KBM-7 (cell line): ENCODE measurements at places on chromosomes 6 and 20.

- DNase-seq = no peak
These were observed 9.5 kb downstream of the RPL10A start for GRCh38 chr6:35477551-35478179.

GRCh38 chr6:115668211-115668610, 392.5 kb downstream of the FRK start:
- no peak for DNase-seq

- DNase-seq = no peak
These were observed 221.8 kb downstream of the KIF16B start for GRCh38 chr20:16351415-16351814.

DNA sequence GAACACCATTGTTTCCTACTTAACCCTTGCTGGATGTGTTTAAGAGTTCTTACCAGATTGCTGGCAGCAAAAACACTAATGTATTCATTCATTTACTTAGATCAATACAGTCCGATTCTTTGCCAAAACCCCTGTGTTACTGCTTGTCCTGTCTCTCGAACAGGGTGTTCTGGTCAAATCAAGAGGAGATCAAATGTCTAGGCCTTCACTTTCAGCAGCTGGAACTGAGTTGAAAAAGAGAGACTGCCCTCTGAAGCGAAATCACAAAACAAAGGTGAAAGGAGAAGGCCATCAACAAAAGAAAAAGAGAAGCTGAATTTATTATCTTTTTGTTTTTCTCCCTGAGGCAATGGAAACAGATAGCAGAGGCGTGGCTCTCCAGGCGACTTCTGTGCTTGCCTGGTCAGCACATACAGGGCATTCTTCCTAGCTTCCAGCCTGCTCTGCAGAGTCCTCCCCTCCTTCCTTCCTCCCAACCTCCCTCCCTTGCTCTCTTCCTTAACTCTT, 44.1 kb upstream of the GCM1 start:
- no peak for DNase-seq

GRCh38 chr6:79604583-79605037, 26.5 kb upstream of the SH3BGRL2 start:
- DNase-seq = no peak

- DNase-seq = no peak
These were observed 91.3 kb downstream of the GRIK2 start for GRCh38 chr6:101484781-101485180.

DNA sequence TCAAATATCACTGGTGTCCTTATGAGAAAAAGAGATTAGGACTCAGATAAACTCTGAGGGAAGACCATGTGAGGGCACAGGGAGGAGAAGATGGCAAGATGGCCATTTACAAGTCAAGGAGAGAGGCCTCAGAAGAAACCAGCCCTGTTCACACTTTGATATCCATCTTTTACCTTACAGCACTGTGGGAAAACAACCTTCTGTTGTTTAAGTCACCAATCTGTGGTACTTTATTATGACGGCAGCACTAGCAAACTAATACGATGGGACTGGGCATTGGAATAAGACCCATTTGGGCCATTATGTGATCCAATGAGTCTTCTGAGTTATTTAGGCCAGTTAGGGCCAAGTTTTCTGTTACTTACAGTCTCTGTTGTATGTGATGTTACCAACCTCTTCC, 26.4 kb upstream of the CD2AP start:
- DNase-seq = no peak

DNA sequence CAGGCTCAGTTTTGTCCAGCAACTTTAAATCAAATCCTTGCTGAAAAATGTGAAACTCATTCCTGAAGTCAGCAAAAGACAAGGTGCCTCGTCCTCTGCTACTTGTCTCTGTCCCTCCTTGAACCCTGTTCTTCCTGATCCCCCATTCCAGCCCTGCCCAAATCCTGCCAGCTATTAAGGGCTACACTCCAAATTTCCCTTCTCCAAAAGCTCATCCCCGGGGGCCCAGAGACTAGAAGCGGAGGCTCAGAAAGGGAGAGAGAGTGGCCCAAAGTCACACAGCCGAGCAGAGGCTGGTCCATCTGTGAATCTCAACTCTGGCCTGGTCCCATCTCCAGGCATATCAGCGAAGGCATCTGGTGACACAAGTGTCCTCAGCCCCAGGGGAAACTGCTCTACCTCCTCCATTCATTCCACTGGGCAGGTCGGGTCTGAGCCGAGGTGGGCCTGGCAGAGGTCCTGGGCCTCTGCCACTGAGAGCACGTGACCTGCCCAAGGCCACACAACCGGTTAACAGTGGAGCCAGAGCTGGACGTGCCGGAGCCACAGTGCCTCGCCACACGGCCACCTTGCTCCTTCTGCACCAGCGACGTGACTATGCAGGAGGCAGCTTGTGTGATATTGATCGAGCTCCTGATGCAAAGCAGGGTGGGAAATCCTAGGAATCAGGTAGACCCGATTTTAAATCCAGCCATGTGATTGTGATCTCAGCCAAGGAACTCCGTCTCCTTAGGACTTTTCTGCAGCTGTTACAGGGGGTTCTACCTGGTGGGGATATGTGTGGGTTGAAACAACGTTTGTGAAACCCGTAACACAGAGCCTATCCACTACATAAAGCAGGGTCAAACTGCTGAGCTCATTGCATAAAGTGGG, 28.6 kb downstream of the NOL4L start:
- DNase-seq = no peak

- DNase-seq = no peak
These were observed 31.0 kb downstream of the IRF4 start for GRCh38 chr6:422433-423054.

DNA sequence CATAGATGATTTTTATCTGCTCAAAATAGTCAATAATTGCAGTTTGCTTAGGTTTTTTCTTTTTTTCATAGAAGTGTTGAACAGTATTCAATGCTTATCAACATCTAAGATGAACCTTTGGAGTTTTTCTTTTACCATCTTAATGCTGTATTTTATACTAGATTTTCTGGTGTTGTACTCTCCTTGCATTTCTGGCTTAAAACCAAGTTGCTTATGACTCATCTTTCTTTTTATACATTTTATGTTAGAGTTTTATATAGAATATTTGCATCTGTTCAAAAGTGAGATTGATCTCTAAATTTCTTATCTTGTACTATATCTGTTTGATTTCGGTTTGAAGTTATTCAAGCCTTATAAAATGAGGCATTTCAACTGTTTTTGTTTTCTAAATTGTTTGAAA, 232.5 kb downstream of the RFPL4B start:
- no peak for DNase-seq

GRCh38 chr20:48657426-48658197, 170.2 kb downstream of the PREX1 start:
- peak; percentile 87 for DNase-seq

GRCh38 chr6:136093835-136094234, 156.3 kb downstream of the MTFR2 start:
- no peak for DNase-seq

- no peak for DNase-seq
These were observed 208.1 kb upstream of the CDYL start for GRCh38 chr6:4568138-4568537.

GRCh38 chr6:142304241-142304640, 2.4 kb downstream of the ADGRG6 start:
- no peak for DNase-seq

- no peak for DNase-seq
These were observed 59.7 kb downstream of the RBM38 start for GRCh38 chr20:57450931-57451330.

DNA sequence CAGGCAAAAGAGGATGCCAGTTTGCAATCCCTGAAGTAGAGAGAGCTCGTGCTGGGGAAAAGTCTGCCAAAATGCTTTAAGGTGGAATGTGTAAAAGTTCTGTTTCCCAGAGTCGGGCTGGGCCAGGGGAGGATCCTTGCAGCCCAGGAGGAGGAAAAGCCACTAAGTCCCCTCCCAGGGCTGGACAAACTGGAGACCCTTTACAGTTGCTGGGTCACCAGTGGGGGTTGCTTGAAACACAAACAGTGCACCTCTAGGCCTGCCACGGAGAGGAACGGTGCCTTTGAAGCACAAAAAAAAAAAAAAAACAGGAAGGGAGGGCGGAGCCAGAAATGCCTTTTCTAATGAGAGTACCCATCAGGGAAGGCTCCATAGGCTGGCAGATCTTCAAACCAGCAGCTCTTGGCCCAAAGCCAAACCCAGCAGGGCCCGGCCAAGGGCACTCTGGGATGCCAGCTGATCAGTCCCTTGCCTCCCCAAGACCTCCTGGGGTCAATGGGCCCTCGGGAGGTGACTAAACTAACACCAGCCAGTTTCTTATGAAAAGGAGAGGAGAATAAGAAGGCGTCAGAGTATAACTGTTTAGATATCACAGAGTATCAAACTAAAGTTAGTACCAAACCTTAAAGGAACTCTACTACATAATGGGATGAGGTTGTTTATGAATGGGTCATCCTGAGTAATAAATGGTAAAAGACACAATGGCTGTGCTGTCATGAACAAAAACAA, 23.7 kb downstream of the HLA-A start:
- peak; percentile 87 for DNase-seq

GRCh38 chr6:4470698-4471210, 305.4 kb upstream of the CDYL start:
- DNase-seq = no peak

- peak; percentile 37 for DNase-seq
These were observed 152.4 kb upstream of the SNX9 start for GRCh38 chr6:157670466-157671186.

DNA sequence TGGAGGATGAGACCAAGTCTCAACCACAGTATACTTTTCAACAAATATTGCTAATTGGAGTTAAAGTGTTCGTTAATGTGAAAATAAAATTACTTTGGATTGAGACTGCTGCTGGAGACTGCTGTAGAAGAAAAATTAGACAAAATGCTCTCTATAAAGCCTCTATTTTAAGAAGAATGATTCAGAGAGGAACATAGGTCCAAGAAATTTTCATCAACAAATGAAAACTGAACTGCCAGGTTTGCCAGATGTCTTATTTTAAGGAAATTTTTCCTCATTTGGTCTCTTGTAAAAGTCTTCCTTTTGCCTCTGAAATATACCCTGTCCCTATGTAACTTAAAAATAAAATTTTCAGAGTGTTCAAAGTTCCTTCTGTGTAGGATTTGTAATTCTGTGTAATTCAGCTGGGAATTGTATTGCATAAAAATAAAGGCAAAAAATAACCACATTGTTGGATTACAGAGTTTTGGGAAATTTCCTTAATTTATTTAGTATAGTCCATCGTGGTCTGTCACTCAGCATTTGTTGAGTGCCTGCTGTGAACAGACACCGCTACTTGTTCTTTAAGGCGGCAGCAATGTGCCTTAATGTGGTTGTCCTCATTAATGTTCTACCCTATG, 27.4 kb downstream of the ANKS1A start:
- no peak for DNase-seq

- no peak for DNase-seq
These were observed 790 bp upstream of the E2F1 start for GRCh38 chr20:33686984-33687366.

- DNase-seq = no peak
These were observed 68.3 kb downstream of the FHL5 start for GRCh38 chr6:96631248-96631647.

DNA sequence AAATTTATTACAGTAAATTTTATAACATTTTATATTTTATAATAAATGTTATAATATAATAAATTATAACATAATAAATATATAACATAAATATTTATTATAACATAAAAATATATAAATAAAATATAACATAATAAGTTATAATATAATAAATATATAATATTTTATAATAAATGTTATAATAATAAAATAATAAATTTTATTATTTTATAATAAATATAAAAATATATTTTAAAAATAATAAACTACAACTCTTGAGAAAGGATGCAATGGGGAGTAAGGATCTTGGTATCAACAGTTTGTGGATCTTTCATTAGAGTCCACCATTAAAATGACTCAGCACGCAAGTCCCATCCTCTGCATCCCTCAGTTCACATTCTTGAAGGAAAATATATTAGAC, 312.6 kb downstream of the MEI4 start:
- DNase-seq = no peak

DNA sequence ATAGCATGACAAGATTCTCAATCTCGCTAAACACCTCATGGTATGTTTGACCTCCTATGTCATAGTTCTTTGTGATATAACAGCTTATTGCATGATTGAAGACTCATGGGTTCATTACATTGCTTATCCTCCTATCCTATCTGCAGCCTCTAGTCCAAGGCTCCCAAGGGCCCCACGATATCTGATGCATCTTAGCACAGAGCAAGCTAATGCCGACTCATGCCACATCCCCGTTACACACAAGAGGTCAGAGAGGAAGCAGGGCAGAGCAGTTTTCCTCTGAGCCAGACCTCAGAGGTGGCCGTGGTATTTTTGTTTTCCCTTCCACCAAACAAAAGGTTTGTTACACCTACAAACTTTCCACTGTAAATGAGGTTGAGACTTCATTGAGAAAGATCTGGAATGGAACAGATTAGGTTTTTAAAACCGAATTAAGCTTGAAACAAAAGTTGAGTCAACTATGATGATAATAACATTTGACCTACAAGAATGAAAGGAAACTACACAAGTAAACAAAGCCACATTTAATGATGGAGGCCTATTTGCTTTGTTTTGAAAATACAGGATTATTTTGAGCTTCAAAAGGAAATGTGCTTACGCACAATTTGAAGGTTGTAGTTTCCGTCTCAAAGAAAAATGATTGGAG, 133.9 kb upstream of the MYLIP start:
- DNase-seq = peak; percentile 21

DNA sequence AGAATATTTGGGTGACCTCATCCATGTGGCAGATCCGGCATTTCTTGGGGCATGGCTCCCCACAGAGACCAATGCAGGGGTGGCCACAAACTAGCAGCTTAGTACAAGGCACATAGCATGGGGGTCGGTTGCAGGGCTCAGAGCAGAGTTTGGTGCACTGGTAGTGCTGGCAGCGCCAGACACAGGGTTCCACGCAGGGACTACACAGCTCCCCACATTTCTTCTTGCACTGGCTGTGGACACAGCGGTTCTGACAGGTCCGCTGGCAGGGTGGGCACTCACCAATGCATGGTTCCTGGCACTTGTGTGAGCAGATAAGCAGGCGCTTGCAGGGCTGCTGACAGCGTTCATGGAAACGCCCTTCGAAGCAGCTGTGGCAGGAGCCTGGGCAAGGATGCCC, 29.1 kb downstream of the DDX27 start:
- DNase-seq = no peak

DNA sequence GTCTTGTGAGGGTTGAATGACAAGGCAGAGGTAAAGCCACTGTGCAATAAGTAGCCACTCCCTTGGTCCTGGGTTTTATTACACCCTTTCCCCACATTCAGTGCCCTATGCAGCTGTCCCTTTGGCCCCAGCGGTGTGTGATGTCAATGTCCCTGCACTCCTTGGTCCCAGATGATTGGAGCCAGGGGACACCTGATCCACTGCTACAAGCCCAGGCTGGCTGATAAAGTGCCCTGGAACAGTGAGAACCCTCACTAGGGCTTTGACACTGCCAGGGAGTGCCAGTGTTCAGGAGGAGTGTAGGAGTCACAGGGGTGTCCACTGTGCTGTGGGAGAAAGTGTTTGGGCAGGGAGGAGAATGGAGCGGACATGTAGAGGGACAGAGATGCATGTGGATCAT, 30.4 kb downstream of the GABRR1 start:
- no peak for DNase-seq
